Sigmoid colon (tissue), 7 donors: ENCODE measurements at places on chromosomes 11 and 22.

- H3K4me1 ChIP-seq = no peaks in the 10 kb centered on the region
- no peak for DNase-seq
- H3K4me3 ChIP-seq = no peak overlapping the region
- H3K27ac ChIP-seq = no peak overlapping the region
- no peaks in the 10 kb centered on the region for H3K36me3 ChIP-seq
Observed at GRCh38 chr11:121829159-121829643, 286.8 kb downstream of the BLID start.

- no peak overlapping the region for H3K4me3 ChIP-seq
- DNase-seq = no peak
- no peaks in the 10 kb centered on the region for H3K4me1 ChIP-seq
- H3K36me3 ChIP-seq = no peaks in the 10 kb centered on the region
Observed at GRCh38 chr11:119771172-119771770, 42.3 kb upstream of the NECTIN1 start.

- no peak for DNase-seq
- H3K27me3 ChIP-seq = no peaks in the 10 kb centered on the region
- no peak overlapping the region for H3K27ac ChIP-seq
- no peaks in the 10 kb centered on the region for H3K4me1 ChIP-seq
- H3K36me3 ChIP-seq = peaks cover 26% of the 10 kb centered on the region
Observed at GRCh38 chr11:74086242-74086884, 77.5 kb upstream of the UCP3 start.

DNA sequence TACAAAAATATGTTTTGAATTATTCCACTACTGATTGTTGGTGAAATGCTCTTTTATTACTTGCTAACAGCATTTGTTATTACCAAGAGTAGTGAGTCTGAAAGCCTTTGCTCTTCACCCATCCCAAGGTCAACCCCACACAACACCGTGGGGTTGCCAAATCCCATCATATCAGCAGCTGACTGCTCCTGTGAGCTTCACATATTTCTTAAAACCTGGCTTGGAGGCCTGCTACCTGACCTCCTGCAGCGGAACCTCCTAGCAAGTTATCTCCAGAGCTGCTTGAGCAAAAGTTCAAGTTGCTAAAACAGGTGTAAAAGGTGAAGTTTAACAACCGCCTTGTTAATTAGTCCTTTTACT is 20.1 kb upstream of the EIF3M start:
- H3K4me1 ChIP-seq = no peaks in the 10 kb centered on the region
- no peaks in the 10 kb centered on the region for H3K36me3 ChIP-seq
- no peak overlapping the region for H3K4me3 ChIP-seq
- no peaks in the 10 kb centered on the region for H3K27me3 ChIP-seq
- no peak for DNase-seq

GRCh38 chr11:15969281-15969680 is 387.1 kb downstream of the SOX6 start:
- H3K27ac ChIP-seq = peak overlapping the region; percentile 49
- H3K4me1 ChIP-seq = peaks cover 27% of the 10 kb centered on the region
- H3K4me3 ChIP-seq = no peak overlapping the region
- H3K27me3 ChIP-seq = no peaks in the 10 kb centered on the region
- no peaks in the 10 kb centered on the region for H3K36me3 ChIP-seq
- peak; percentile 76 for DNase-seq

- H3K27ac ChIP-seq = no peak overlapping the region
- H3K27me3 ChIP-seq = no peaks in the 10 kb centered on the region
- H3K4me3 ChIP-seq = no peak overlapping the region
- H3K36me3 ChIP-seq = no peaks in the 10 kb centered on the region
Observed at GRCh38 chr11:103035791-103036434, 56.0 kb downstream of the DCUN1D5 start.

- H3K4me3 ChIP-seq = no peak overlapping the region
- peaks cover 18% of the 10 kb centered on the region for H3K4me1 ChIP-seq
- H3K27ac ChIP-seq = no peak overlapping the region
- peaks cover 15% of the 10 kb centered on the region for H3K36me3 ChIP-seq
- DNase-seq = no peak
Observed at GRCh38 chr22:19450363-19451175, 3.1 kb upstream of the C22orf39 start.

DNA sequence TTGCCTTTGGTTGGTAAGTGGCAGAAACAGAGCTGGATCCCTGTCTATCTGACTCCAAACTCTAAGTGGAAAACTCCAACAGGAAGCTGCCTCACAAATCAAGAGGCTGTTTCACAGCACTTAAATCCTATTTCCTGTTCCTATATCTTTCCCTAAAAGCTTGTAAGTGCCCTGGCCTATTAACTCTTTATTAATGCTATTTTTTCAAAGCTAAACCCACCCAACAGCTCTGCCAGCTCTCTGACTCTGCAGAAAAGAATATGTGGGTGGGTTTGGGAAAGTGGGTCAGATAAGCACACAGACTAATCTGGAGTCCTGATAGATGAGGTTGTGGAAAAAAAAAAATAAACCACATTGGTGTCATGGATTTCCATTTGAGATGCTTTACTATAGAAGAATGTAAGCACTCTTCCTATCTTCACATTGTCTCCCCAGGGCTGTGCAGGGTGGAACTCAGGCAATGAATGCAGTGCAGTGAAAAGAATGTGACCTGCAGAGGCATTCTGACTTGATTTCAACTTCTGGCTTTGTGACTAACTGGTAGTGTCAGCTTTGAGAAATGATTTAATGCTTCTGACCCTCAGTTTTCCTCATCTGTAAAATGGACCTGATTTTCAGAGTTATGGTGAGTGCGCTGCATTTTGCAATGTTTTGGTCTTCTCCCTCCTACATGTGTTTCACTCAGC is 125.6 kb downstream of the AASDHPPT start:
- H3K4me3 ChIP-seq = no peak overlapping the region
- H3K4me1 ChIP-seq = no peaks in the 10 kb centered on the region
- no peaks in the 10 kb centered on the region for H3K36me3 ChIP-seq
- DNase-seq = no peak
- H3K27ac ChIP-seq = no peak overlapping the region

GRCh38 chr22:29456211-29456671 is 17.9 kb downstream of the RFPL1 start:
- H3K4me1 ChIP-seq = peaks cover 37% of the 10 kb centered on the region
- H3K27ac ChIP-seq = peak overlapping the region; percentile 57
- no peaks in the 10 kb centered on the region for H3K36me3 ChIP-seq
- DNase-seq = no peak
- H3K4me3 ChIP-seq = no peak overlapping the region

DNA sequence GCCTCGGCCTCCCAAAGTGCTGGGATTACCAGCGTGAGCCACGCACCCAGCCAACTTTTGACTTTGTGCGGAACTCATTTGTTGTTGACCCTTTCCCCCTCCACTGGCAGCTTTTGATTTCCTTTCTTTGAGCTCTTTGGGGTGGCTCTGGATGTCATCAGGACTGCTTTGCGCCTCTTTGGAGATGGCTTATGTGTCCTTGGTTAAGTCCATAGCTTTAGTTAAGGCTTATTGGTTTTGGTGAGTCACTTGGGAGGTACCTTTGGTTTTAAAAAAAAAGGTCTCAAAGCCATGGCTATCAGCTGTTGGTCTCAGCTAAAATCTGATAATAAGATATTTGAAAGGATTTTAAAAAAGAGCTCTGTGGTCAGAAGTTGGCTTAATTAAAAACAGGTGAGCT is 5.1 kb upstream of the ARSA start:
- H3K4me3 ChIP-seq = no peak overlapping the region
- no peak for DNase-seq
- peaks cover 6% of the 10 kb centered on the region for H3K4me1 ChIP-seq
- H3K27me3 ChIP-seq = no peaks in the 10 kb centered on the region
- H3K36me3 ChIP-seq = no peaks in the 10 kb centered on the region
- no peak overlapping the region for H3K27ac ChIP-seq

GRCh38 chr11:108618529-108618928 is 25.0 kb upstream of the EXPH5 start:
- no peaks in the 10 kb centered on the region for H3K36me3 ChIP-seq
- DNase-seq = no peak
- H3K27ac ChIP-seq = no peak overlapping the region
- H3K27me3 ChIP-seq = no peaks in the 10 kb centered on the region

GRCh38 chr11:83574519-83574918 is 288.4 kb upstream of the CCDC90B start:
- DNase-seq = no peak
- no peak overlapping the region for H3K4me3 ChIP-seq
- H3K4me1 ChIP-seq = no peaks in the 10 kb centered on the region
- no peak overlapping the region for H3K27ac ChIP-seq
- H3K36me3 ChIP-seq = no peaks in the 10 kb centered on the region

GRCh38 chr11:7523416-7524210 is 9.8 kb downstream of the PPFIBP2 start:
- DNase-seq = no peak
- H3K27me3 ChIP-seq = no peaks in the 10 kb centered on the region
- H3K36me3 ChIP-seq = no peaks in the 10 kb centered on the region
- peak overlapping the region; percentile 14 for H3K27ac ChIP-seq
- H3K4me3 ChIP-seq = no peak overlapping the region
- H3K4me1 ChIP-seq = peaks cover 5% of the 10 kb centered on the region

- H3K36me3 ChIP-seq = no peaks in the 10 kb centered on the region
- H3K4me1 ChIP-seq = no peaks in the 10 kb centered on the region
- no peak overlapping the region for H3K27ac ChIP-seq
- H3K27me3 ChIP-seq = no peaks in the 10 kb centered on the region
- no peak for DNase-seq
- no peak overlapping the region for H3K4me3 ChIP-seq
Observed at GRCh38 chr11:94537031-94537600, 6.6 kb upstream of the FUT4 start.

GRCh38 chr11:73308003-73308960 is at the start of gene ARHGEF17:
Gene ARHGEF17 (plus strand): TSS chr11:73308276. CDS start chr11:73308639, 363 bp downstream.
- peak within 1 kb of the TSS; percentile 98 for H3K27ac ChIP-seq
- H3K27me3 ChIP-seq = no peaks in the 10 kb centered on the region
- H3K4me1 ChIP-seq = peaks cover 45% of the 10 kb centered on the region
- H3K36me3 ChIP-seq = no peaks in the 10 kb centered on the region
- DNase-seq = peak; percentile 90

GRCh38 chr11:97742717-97743116 is 1278.0 kb upstream of the CNTN5 start:
- no peaks in the 10 kb centered on the region for H3K4me1 ChIP-seq
- no peak for DNase-seq
- H3K4me3 ChIP-seq = no peak overlapping the region
- no peaks in the 10 kb centered on the region for H3K36me3 ChIP-seq
- no peak overlapping the region for H3K27ac ChIP-seq

DNA sequence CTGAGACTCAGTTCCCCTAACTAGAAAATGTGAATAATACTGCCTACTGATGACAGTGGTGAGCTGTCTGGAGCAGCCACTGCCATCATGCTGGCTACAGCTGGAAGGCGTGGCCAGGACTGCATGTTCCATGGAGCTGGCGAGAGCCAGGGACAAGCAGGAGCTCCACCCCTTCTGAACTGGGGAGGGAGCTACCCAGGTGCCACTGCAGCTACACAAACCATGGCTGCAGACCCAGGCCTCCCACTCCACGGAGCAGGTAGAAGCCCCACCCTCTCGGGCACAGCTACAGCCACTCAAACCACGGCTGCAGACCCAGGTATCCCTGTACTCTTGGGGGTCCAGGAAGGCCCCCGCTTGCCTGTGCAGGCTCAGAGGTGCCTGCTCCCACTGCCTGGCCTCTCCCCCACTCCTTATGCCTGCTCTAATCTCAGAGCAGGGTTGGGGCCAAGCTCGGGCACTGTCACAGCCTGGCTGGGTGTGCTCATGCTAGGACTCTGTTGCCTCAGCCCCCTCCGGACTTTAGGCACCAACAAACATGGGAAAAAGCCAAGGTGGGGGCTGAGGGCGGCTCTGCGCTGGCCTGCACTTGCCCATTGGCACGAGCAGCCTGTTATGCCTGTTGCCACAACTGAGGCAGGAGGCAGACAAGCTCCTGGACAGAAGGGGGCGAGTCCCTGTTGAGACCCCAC is 51.7 kb downstream of the RAB30 start:
- H3K27ac ChIP-seq = no peak overlapping the region
- no peaks in the 10 kb centered on the region for H3K36me3 ChIP-seq
- H3K4me1 ChIP-seq = peaks cover 2% of the 10 kb centered on the region

- H3K27ac ChIP-seq = peak overlapping the region; percentile 56
- no peak overlapping the region for H3K4me3 ChIP-seq
- DNase-seq = no peak
- H3K27me3 ChIP-seq = no peaks in the 10 kb centered on the region
- peaks cover 38% of the 10 kb centered on the region for H3K4me1 ChIP-seq
Observed at GRCh38 chr11:34267013-34267412, 90.8 kb downstream of the ABTB2 start.

DNA sequence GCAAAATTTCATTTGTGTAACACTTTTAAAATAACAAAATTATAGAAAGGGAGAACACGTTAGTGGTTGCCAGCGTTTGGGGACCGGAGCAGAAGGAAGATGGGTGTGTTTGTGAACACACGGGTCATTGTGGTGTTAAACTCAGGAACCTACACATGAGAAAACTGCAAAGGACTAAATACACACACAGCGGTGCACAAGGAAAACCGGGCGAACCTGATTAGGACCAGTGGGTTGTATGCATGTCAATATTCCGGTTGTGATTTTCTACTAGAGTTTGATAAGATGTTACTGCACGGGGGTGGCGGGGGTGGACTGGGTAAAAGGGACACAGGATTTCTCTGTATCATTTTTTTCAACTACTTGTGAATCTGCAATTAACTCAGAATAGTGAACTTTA is 351.2 kb downstream of the OPCML start:
- H3K36me3 ChIP-seq = no peaks in the 10 kb centered on the region
- no peaks in the 10 kb centered on the region for H3K27me3 ChIP-seq
- H3K27ac ChIP-seq = no peak overlapping the region
- H3K4me3 ChIP-seq = no peak overlapping the region
- DNase-seq = no peak
- no peaks in the 10 kb centered on the region for H3K4me1 ChIP-seq

DNA sequence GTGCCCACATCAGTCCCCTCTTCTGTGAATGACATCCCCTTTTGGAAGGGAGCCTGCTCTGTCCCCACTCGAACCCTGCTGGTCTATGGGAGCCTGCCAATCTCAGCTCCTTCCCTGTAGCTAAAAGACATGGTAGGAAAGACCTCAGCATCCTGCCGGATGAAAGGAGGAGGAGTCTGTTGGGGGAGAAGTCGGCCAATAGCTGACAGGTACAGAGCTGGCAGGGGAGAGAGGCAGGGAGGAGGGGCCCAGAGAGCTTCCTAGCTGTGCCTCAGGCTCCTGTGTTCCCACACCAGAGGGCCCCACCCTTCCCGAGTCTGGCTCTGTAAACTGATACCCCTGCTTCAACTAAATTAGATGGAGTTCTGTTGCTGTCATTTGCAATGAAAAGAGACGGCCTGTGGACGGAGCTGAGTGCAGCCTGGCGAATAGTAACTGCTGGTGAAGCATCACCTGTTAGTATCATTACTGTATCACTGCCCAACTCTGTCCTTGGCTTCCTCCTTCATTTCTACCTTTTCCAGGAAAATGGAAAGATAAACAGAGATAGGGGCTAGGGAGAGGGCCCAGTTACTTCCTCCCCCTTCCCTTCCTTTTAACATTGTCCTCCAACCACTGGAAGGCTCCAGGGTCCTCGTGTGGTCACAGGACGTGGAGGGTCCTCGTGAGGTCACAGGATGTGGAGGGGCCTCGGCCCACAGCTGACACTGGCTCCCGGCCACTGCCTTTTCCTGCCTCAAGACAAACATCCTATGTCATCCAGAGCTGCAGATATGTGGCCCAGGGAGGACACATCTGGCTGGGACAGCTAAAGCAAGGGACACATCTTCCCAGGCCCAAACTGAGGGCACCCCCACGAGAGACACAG is 15.1 kb downstream of the FXYD6 start:
- H3K4me3 ChIP-seq = no peak overlapping the region
- peak; percentile 66 for DNase-seq
- no peaks in the 10 kb centered on the region for H3K27me3 ChIP-seq
- H3K36me3 ChIP-seq = no peaks in the 10 kb centered on the region
- H3K27ac ChIP-seq = peak overlapping the region; percentile 69

- H3K27me3 ChIP-seq = no peaks in the 10 kb centered on the region
- DNase-seq = no peak
- H3K4me1 ChIP-seq = no peaks in the 10 kb centered on the region
- no peaks in the 10 kb centered on the region for H3K36me3 ChIP-seq
- H3K27ac ChIP-seq = no peak overlapping the region
Observed at GRCh38 chr11:119806064-119806915, 77.3 kb upstream of the NECTIN1 start.
